Central memory CD4-positive, alpha-beta T cell (primary cell): ENCODE measurements at places on chromosomes 5 and 9.

GRCh38 chr5:57414191-57414590 lies 68.4 kb downstream of the ACTBL2 start:
- DNase-seq = no peak

DNA sequence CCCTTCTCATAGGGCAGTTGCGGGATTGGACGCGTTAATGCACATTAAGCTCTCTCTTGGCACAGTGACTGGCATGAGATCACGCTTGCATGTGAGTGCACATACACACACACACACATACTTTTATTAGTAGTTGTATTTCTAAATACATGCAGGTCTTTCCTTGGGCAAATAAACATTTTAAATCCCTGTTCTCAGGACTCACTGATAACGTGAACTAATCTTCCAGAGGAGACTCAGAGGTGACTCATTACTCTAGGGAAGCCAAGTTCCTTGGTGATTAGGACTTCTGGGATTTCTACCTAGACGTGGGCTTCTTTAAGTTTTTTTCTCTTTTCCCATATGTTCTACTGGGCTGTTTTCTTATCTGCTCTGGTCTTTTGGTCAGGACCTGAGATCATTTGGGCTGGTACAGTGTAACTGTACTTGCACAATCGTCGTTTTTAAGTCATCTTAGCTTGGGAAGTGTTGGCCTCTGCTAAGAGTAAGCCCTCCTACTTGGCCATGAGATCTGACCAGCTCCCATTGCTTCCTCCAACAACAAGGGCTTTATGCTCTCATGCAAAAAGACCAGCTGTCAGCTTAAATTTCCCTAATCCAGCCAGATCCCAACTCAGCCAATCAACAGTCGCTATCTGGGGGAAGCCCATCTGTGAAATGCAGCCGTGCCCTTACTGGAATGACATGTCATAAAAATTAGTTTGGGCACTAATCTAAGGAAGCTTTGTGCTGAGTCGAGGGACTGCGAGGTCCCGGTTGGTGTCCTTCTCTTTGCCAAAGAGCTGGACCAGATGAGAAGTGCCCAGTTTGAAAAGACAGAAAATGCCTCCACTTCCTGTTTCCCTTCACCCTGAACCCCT lies 176.4 kb upstream of the ANKRD55 start:
- no peak for DNase-seq

DNA sequence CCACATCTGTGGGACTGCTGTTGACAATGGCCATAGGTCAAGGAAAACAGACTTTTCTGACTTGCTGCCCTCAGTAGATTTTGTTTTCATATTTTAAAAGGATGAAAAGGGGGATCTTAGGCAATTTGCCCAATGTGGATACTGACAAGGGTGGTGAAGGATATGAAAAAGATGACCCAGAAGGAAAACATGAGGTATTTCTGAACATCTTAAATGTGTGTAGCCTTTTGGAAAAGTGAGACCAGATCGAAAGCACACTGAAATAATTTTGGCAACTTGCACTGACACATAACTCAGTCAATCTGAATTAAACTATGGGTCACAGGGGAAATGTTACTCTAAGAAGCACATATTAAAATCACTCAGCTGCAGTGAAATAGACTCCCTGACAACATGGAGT lies 1793.0 kb upstream of the ACO1 start:
- DNase-seq = no peak

DNA sequence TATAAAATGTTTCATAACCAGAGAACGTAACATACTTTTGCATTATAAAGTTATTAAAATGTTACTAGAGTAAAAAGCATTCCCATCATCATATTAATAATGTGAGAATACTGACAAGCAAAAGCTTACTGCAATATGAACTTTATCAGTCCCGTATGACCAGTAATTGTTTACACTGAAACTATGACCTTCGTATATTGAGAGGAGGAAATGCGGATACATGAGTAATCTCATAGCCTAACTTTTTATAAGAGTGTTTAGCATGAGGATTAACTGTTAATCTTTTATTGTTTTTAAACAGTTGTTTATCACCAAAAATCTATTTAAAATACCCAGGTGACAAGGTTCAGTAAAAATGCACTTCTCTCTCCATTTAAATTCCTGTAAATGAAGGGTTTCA lies 272.4 kb downstream of the SLF1 start:
- DNase-seq = no peak

- DNase-seq = no peak
Measured at GRCh38 chr9:119278171-119278570, 91.1 kb downstream of the BRINP1 start.

DNA sequence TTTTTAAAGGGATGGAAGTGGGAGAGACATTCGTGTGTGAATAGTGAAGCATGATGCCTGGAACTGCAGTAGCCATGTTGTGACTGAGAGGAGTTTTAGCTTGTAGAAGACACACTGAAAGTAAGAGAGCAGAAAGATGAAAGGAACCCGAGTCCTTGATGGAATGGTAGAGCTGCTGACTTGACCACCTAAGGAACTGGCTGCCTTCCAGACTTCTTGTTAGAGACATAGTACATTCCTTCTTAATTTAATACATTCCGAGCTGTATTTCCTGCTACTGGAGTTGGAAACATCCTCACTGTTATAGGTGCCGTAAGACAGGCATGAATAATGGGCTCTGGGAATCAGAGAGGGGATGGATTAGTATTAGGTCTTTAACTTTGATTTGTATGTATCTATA lies 7.4 kb downstream of the CER1 start:
- DNase-seq = no peak

DNA sequence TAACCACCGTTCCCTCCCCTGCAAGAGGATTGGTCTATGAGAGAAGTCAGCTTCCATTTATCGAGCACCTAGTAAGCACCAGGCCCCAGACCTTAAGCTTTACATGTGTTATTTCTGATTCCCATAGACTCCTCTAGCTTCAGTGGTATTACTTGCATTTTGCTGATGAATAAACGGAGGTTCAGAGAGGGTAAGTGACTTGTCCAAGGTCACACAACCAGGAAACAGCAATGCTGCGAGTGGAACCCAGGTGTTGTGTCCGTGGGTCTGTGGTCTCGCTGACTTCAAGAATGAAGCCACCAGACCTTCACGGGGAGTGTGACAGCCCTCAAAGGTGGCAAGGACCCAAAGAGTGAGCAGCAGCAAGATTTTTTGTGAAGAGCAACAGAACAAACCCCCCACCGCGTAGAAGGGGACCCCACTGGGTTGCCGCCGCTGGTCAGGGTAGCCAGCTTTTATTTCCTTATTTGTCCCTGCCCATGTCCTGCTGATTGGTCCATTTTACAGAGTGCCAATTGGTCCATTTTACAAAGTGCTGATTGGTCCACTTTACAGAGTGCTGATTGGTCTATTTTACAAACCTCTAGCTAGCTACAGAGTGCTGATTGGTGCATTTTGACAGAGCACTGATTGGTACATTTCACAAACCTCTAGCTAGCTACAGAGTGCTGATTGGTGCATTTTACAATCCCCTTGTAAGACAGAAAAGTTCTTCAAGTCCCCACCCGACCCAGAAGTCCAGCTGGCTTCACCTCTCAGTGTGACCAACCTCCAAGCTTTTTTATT lies 29.1 kb upstream of the KCNIP1 start:
- no peak for DNase-seq

GRCh38 chr5:154647114-154647760 lies 107.9 kb upstream of the LARP1 start:
- DNase-seq = no peak

GRCh38 chr9:127174386-127175318 lies 52.2 kb upstream of the ANGPTL2 start:
- DNase-seq = no peak

GRCh38 chr5:179615203-179615602 lies 8.3 kb downstream of the HNRNPH1 start:
- no peak for DNase-seq

DNA sequence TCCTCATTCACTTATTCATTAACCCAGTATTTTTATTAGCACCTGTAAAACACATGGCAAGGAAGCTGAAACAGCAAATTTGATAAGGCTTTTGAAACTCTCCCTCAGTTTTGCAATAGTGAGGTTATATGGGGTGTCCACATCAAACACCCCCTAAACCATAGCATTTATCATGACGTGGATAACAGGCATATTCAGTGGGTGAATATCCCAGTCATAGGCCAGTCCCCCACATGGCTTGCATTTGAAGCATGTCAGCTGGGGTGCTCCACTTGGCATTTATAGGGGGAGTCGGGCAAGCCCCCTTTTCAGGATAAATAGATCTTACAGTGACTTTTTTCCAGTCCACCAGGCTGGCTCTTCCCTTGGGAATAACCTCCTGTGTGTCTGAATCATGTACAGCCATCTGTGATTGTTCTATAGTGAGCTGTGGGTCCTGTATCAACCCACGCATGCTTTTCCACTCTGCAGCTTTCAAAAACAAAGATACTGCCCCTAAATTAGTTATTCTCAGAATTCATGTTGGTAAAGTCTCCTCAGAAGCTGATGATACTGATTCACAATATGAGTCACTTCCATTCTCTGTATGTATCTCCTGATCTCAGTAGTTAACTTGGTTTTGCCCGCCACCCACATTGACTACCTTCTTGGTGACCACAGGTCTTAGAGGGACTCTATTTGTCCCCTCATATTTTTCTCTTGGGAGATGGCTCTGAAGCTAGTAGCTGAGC lies 84.4 kb upstream of the SPIN1 start:
- no peak for DNase-seq

DNA sequence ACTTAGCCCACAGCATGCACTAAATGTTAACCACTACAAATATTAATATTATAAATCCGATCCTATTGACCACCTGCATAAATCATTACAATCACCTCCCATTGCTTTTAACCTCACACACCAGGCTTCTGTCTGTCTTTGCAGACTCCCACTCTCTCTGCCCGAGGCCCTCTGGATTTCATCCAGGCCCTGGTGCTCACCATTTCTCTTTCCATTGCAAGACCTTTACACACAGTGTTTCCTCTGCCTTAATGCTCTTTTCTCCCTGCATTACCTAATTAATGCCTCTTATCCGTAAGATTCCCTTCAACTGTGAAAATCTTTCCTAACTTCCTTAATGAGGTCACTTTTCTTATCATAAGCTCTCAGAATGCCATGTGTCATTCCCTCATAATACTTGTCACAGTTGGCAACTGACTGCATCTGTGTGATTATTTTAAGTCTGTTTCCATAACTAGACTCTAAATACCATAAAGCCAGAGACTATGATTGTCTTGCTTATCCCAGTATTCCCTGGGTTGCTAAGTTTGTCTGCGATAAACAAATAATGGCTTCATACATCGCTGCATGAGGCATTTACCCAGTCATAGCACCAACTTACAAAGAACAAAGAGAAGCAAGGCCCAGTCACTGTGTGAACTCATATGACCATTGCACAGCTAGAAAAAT lies 155.1 kb downstream of the CCDC192 start:
- DNase-seq = no peak

DNA sequence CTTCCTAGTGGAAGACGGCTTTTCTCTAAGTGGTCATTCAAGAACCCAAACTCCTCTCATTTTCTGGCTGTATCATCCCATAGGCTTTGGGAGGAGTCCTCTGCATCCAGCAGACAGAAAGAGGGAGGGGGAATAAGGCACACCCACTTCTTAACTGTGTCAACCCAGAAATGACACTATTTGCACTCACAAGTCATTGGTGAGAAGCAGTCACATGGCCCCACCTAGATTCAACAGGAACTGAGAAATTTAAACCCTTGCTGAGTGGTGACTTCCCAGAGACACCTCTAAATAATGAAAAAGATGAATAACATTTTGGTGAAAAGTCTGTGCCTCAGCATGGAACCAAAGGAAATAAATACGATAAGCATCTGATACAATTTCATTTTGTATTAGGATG lies 120.0 kb downstream of the MCTP1 start:
- DNase-seq = no peak

DNA sequence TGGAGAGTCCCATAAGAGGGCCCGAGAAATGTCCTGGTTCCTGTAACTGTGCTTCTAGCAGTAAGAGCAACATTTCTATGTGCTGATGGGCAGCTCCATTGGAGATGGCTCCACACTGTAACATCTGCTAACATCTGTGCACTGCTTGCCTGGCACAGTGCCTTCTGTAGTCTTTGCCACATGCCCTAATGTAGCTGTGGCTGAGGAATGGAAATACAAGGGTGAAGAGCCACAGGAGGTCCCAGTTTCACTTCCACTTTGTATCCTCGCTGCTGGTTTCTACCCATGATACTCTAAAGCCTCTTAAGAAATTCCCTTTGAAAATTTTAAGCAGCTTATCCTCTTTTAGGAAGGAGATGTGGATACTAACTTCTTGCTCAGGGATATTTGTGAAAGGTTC lies 97.4 kb downstream of the HOMER1 start:
- DNase-seq = no peak

- no peak for DNase-seq
Measured at GRCh38 chr5:390623-391491, 52.1 kb upstream of the EXOC3 start.

DNA sequence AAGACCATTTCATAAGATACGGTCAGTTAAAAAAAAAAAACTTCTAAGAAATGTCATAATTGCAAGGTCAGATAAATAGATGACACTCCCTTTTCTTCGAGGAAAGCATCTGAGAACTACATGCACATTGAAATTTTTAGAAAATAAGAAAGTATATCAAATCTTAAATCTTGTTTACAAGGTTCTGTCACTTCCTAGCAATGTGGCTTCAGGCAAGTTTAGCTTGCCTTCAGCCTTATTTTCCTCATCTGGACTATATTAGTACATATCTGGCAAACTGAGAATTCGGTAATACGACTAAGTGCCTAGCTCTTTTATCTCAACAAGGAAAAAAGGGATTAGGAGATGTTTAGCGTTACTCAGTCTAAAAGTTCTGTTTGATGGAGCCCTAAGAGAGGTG lies 32.5 kb upstream of the OR2K2 start:
- DNase-seq = no peak

- DNase-seq = no peak
Measured at GRCh38 chr5:111555760-111556159, 43.4 kb upstream of the STARD4 start.

DNA sequence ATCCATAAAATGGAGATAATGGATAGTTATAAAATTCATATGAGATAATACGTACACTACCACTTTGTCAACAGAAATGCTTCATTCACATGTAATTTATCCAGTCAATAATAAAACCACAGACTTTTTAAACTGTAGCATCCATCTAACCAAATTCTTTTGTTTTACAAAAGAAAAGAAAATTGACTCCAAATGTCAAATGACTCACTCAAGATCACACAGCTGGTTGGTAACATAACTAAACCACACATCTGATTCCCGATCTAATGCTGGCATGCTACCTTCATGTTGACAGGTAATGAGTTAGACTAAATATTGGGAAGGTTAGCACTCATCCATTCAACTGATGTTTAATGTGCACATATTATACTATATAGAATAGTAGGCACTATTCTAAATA lies 4.9 kb downstream of the FRMD3 start:
- DNase-seq = no peak

DNA sequence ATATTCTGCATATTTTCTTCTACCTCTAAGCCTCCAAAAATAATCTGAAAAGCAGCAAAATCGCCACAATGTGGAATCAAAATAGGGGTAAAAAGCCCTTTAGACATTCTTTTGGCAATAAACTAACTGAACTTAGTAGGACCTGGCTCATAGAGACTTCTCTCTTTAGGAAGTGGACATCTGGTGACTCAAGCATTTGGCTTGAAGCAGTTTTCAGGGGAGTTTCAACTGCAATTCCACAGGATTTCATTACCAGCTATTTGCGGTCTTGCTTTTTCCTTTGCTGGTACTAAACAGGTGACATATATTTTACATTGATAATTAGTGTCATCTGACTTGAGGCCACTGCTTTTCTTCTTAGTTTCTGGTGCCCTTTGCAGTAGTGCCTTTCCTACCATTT lies 173.2 kb upstream of the FBN2 start:
- DNase-seq = no peak
